NCI-H446 treated with DMSO at 0.1 percent for 48 hours (cell line): ENCODE measurements at places on chromosomes 4 and X.

DNA sequence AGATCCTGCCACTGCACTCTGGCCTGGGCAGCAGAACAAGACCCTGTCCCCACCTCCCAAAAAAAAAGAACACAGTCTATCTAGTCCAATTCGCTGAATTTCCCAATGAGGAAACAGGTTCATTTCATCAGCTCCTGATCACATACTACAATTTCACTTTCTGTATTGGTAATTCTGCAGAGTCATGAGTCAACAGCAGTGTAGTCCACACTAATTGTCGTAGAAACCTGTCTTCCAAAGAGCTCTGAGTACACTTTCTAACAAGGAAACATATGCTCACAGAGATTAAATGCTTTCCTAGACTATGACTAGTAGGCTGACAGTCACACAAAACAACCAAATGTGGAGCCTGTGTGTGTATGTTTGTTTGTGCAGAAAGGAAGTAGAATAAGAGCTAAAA lies 91.9 kb downstream of the GPC4 start:
- DNase-seq, result no peak

GRCh38 chr4:187370918-187371317 lies 624.7 kb upstream of the ZFP42 start:
- no peak for DNase-seq

DNA sequence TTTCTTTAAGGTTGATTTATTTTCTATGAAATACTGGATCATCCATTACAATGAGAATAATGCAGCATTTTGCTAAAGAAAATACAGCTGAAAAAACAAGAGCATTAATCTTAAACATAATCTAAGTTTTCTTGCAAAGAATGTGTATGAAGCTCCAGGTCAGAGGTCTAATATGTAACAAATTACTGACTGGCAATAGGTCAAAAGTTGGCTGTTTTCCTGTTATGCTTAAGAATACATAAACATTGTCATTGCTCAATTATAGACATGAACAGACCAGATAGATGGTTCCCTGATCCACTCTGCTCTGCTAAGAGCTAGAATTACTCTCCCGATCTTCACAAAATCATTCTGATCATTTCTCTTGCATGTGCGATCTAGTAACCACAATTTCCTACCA lies 718.6 kb downstream of the PDHA2 start:
- no peak for DNase-seq

DNA sequence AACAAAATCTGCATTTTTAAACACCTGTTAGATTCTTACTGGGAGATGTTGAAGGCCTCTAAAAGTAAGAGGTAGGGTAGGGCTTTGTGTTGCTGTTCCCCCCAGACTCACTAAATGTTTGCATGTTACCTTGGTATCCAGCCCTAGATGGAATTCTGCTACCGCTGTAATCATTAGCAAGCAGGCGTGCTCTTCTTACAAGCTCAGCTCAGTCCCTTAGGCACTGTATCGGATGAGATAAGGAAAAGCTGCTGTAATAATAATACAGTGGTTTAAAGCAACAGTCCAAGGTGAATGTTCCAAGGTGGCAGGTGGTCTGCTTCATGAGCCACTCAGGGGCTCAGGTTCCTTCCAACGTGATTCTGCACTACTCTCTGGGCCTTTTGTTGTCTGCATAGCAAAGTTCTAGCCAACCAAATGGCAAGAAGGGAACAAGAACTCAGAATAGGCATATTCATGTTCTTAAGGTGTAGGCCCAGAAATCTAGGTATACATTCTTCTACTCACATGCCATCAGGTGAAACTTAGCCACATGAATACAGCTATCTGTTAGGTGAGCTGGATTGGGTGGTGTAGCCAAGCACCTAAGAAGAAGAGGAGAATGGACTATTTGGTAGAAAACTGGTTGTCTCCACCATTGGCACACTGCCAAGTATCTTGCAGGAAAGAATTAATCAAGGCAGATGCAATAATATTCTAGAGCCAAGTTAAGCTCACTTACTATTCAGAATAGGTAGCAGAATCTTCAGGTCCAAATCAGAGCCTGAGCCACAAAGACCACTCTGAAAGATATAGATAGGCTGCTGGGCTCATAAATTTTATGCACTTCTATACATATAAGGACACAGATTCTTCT lies 46.0 kb downstream of the COQ2 start:
- no peak for DNase-seq

GRCh38 chr4:179398414-179398813 lies 1956.2 kb upstream of the AGA start:
- DNase-seq, result no peak

DNA sequence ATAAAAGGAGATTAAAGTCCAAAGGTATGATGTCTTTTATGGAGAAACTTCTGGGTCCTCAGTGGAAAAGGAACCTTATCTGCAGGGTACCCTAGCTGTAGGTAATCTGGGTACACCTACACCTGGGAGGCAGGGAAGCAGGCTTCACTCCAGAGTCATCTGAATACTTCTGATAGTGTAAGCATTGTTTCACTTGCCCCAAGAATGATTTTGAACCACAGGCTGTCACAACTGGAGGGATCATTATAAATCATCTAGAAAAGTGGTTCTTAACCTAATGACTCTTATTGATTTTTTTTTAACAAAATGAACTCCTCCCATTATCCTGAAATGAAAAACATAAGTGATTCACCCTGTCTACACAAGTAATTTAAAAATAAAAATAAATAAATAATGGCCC lies 44.0 kb upstream of the STK26 start:
- no peak for DNase-seq

DNA sequence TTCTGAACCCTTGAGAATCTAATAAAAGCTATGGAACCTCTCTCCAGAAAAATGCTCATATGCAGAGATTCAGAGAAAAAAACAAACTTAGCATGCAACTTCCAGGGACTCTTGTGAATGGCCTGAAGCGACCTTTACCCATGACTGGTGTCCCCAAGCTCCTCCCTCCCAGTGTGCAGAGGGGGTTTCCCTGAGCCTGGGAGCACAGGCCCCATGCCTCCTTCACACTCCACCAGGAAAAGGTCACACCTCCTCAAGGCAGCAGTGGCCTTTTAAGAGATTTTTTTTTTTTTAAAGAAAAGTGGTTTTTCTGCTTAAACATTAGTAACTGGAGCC lies 13.3 kb upstream of the UBA6 start:
- DNase-seq, result no peak

DNA sequence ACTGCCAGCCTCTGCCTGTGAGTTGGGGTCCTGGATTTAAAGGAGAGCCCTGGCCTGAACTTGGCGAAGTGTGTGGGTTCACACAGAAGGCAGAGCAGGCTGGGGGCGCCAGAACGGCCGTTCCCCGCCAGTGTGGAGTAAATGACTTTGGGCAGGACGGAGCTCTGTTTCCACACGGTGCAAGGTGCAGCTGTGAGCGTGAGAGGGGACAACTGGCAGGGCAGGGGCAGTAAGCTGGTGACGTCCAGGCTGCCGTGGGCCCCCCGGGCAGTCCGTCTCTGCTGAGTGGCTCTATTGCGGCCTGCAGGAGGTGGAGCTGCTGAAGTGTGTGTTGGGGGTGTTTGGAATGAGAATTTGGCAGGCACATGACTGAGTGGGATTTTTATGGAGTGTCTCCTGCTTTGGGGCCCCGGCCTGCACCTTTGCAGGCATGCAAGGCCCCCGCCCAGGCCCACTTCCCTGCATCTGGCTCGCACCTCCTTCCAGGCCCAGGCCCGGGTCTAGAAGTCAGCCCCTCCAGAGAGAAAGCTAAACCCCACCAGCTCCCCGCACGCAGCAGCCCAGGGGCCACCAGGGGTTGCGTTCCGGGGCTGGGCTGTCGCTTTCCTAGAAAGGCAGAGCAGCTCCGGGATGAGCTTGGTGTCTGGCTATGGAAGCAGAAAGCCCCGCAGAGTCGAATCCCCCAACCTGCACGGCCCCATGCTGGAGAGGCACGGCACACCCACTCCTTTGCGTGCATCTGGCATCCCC lies 62.2 kb upstream of the GRPEL1 start:
- DNase-seq, result no peak

GRCh38 chrX:65894133-65894532 lies 145.7 kb downstream of the VSIG4 start:
- no peak for DNase-seq

DNA sequence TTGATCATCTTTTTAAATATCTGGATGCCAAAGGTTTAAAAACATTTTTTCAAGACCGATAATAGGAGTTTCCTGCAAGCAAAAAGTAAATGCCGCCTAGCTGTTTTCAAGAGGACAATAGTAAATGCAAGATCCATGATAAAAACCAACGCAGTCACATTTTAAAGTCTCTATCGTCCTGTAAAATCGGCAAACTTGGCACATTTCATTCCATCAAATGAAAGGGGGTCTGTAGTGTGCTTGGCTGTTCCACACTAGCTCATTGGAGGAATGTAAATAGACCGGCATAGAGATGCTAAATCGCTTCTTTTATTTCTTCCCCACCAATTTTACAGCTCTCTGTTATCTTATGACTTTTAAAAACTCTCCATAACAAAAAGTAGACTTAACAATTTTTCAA lies 202.2 kb downstream of the NLGN4X start:
- no peak for DNase-seq

DNA sequence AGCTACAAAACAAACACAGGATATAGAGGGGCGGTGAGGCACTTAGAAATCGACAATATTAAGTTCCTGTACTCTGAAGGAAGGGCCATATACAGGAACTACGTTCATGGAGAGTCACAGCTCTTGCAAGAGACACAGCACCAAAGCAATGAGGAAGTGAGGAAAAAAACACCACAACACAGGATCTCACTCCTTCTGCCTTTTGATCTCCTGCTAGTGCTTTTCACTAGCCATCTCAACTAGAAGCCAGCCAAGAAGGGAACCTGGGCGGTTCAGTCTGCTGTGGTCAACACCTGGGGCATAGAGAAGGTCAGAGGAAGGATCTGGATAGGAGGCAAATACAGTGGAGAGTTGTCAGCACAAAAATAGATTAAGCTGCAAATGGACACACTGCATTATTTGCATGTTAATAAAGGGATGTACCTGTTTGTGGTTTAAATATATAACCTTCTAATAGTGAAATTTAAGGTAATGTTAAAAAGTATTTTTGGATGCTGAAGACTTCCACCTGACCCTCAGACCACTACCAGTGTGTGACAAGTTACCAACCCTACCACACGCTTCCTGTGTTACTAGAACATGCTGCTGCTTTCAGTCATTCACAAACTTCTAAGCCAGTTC lies 104.6 kb downstream of the DTHD1 start:
- DNase-seq, result no peak

DNA sequence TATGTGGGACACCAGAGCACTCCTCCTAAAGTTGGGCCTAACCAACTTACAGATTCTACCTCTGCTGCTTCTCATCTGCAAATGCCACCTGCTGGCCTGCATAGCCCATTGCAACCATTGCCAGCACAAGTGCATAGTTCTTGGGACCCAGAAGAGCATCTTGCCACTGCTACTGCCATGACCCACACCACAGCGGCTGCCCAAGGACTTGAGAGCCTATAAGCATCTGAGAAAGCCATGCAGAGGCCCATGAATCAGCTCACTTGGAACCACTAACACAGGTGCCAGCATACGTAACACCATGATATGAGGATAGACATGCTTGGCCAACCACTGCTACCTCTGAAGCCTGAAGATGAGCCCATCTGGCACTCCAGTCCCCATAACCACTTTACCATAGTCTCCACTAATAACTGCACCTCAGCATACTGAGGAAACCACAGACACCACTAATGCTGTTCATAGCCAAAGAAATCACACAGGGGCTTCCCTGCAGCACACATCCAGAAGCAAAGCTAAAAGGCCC lies 258.1 kb upstream of the AGTR2 start:
- DNase-seq, result no peak

DNA sequence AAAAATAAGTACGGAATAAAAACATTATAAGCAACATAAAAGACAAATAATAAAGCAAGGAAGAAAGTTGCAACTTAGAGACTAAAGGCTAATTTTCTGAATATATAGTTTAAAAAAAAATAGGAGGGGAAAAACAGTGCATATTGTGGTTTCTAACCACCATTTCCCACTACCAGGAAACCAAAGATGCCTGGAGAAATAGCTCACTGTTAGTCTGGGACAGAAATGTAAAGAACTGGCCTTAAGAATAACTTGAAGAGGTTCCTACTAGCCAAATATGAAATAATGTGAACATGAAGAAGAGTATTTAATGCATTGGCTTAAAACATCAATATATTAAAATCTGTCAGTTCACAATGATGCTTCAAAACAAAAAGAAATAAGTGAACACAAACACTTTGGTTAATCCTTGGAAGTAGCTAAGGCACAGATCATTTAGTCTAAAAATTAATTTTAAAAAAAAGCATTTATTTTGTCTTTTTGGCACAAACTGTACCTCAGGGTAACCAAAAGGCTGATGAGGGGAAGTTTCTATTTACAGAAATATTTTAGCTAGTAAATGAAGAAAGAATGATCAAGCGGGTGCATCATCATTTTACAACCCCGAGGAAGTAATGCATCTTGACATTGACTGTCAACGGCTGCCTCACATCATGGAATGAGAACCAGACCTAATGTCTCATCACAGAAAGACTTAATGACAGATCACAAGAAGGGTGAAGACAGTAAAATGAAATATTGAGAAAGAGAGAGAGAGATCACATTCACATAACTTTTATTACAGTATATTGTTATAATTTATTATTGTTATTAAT lies 297.2 kb upstream of the LDB2 start:
- DNase-seq, result no peak

DNA sequence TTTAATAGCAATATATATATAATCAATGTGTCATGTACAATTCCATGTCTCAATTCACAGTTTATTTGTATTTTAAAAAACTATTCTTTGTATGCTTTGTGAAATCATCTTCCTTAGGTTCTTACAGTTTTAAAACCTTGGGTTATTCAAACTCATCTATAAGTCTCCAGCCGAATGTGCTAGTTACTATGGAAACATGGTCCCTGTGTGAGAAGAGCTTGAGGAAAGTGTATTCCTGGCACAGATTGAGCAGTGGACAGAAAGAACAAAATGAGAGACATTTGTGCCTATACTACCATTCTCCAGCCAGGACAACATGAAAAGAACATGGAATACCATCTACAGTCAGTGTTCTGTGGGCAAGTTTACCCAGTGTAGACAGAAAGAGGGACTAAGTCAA lies 103.4 kb downstream of the EFHC2 start:
- peak; percentile 31 for DNase-seq

- DNase-seq, result peak; percentile 48
These were observed 54.0 kb downstream of the MAML3 start for GRCh38 chr4:140099983-140100382.

DNA sequence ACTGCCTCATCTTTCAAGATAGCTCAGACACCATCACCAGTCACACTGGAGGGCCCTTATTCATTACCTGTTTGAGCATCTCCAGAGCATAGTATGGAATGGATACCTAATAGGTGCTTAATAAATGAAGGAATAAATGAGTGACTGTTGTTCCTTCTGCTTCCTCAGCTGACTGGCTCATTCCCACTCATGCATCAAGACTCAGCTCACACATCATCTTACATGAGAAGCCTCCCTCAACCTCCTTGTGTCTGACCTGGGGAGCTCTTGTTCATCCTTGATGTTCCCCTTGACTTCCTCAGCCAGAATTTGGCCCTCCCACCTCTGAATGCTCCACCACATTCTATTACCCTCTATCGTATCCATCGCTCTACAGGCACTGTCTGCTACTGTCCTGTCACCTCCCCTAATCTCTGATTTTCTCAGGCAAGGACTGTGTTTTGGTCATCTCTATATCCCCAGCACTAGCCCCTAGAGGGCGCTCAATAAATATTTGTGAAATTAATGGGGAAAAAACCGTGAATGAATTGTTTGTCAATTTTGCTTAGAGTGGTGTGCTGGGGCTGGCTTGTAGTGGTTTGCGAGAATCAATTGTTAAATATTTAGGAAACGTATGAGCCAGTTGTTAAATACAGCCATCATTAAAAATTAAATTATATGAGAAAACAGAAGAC lies 88.3 kb downstream of the NHSL2 start:
- no peak for DNase-seq

GRCh38 chrX:9845578-9845952 lies 59.3 kb downstream of the SHROOM2 start:
- DNase-seq, result no peak

GRCh38 chr4:32909736-32910135 lies 2189.6 kb downstream of the PCDH7 start:
- DNase-seq, result no peak
